ENCODE measurements at places on chromosomes 1 and 21. TPM values are rescaled to one million over a fixed set of nuclear protein-coding genes. Genes with fewer than 3 reads are reported as not detected.

Gene SMAP2
- total RNA-seq: 219 TPM

Gene FAM131C
- total RNA-seq: 0.69 TPM

DNA sequence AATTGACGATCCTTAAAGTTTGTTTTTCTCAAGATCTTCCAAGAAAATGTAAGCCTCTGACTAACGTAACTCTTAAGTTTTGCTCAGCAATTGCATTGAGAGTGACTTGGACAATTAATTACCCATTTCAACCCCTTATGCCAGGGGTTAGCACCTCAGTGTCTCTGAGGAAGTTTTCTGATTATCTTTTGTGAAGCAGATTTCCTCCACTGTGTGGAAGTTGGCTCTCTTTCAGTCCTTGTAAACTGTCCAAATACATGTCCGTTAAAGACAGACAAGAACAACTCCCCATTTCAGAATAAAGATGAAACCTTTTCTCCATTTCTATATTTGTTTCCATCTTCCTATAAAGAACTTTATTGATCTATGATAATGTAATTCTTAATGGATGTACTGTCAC is 296.4 kb upstream of the FMN2 start:
- no peak for ATAC-seq

- ATAC-seq: peak; percentile 99
Observed at GRCh38 chr1:172154551-172154950, 265.9 kb upstream of the C1orf105 start.

DNA sequence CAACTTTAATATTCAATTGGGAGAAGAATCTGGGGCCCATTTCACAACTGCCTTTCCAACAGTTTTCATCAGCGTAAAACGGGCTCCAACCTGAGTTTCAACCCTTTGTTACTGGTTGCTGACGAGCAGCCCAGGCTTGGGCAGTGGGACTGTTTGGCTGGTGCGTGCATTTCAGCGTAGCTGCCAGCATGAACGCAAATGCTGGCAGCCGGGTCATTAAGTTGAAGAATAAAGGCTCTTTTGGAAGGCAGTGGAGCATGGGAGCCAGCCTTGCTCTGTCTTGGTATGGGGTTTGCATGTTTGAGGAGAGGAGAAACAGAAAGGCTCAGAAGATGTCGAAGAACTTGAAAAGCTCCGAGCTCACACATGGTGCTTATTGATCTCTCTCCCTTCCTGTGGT is 40.7 kb downstream of the WDR3 start:
- no peak for ATAC-seq
